ENCODE measurements at places on chromosomes 16 and 17.

DNA sequence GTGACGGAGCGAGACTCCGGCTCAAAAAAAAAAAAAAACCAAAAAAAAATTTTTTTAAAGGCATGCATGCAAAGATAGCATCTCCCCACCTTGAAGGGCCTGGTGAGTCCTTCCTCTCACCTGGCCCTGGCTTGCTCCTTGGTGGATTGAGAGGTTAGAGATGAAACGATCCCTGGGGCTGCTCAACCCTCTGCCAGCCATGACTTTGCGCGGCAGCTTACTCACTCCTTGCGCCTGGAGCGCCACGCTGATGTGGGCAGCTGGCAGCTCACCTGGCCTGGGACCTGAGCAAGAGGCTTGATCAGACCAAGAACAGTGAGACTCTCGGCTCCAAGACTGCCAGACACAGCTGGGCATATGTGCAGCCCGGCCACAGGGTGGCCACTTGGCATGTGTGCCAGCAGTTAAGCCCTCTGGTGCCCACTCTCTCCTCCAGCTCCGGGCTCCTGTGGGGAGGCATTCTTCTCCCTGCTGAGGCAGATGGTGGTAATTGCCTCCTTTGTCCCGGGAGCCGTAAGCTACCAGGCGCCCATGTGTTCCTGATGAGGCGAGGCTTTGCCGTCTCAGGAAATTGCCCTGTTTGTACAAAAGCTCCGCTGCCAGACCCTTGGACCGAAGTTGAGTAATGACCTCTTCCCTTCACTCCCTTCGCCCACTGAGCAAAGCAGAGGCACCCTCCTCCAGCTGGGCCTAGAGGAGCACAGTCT lies 5.1 kb upstream of the EVPL start:
- no peak for DNase-seq

- no peak for DNase-seq
These were observed 50.0 kb upstream of the CAPN15 start for GRCh38 chr16:477301-478157.

DNA sequence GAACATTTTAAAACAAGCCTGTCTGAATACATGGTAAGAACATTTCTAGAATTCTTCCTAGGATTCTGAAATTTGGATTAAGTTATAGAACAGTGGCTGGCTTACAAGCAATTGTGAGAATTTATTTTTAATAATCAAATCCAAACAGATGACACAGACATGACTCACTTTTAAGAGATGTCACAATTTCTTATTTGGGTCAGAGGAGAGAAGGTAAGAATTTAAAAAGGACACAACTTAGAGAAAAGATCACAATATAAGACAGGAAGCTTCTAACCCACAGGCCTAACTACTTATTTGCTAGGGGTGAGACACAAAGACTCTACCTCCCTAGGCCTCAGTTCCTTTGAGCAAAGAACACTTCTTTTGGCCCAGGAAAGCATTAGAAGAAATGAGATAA lies 32.7 kb downstream of the ZZEF1 start:
- DNase-seq = no peak

DNA sequence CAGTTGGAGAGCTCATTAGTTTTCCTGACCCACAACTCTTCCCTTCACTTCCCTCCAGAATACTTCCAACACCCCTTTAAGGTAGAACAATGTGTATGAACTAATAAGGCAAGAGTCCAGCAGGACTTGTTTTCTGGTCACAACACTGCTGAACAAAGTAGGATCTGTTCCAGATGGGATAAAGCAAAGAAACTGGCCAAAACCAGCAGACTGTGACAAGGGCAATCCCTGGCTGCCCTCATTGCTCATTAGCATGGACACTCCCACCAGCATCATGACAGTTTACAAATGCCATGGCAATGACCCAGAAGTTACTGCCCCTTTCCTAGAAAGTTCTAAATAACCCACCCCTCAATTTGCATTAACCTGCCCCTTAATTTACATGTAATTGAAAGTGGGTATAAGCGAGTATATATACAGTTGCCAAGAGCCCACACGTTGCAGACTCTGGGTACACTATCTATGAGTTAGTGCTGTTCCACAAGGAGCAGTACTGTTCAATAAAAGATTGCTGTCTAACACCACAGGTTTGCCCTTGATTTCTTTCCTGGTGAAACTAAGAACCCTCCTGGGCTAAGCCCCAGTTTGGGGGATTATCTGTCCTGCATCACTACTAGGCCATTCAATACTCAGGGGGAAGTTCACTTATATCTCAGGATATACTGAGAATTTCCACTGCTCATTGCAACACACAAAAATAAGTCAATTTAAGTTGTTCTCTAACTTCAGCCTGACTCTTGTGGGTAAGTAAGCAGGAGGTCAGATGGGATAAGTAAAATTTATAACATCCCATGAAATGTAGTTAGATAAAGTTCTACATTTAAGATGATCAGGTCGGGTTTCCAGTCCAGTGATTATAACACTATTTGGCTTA lies 82.3 kb downstream of the SSH2 start:
- DNase-seq = no peak

GRCh38 chr16:20918486-20919239 lies 18.1 kb downstream of the LYRM1 start:
- DNase-seq = no peak

- no peak for DNase-seq
These were observed 14.4 kb downstream of the TENT4B start for GRCh38 chr16:50167556-50167955.
